ENCODE measurements at places on chromosomes 11 and 22.

- DNase-seq = no peak
These were observed 359.3 kb downstream of the TENM4 start for GRCh38 chr11:79081471-79082031.

DNA sequence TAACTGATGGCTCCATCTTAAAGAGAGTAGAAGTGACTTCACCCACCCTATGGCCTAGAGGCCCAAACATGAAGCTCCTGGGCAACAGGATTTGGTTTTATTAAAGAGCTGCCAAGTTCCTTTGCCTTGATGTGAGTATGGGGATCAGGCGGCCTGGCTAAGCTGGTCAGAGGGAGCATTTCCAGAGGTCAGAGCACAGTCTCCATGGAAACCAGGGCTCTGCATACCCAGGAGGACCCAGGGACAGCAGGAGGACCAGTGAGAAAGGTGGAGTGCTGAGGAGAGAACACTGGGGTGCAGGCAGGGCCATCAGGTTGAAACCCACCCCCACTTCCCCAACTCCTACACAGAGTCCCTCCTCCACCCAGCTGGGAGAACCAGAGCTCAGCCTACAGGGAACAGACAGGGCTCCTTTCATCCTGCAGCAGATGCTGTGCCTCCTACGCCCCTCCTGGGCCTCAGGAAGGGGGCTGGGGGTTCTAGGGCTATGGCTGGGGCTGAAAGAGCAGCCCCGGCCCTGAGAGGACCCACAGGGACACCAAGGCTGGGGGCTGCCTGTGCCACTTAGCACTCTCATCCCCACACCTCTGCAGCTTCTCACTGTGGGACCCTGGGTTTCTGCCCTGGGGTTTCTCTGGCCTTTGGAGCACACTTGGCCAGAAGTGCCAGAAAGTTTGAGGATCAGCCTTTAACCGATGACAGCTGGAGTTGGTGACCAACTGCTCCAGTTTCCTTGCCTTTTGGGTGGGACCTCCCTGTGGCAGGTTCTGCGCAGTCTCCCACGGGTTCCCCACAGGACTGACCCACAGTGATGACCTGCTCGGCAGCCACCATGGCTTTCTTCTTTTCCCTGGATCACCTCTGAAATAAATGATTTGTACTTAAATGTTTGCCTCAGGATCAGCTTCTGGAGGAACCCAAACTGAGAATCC lies 13.8 kb upstream of the P2RY6 start:
- DNase-seq = no peak

GRCh38 chr22:49308300-49308699 lies 519.4 kb downstream of the BRD1 start:
- no peak for DNase-seq

GRCh38 chr11:114192841-114193389 lies 103.3 kb upstream of the NNMT start:
- DNase-seq = no peak

DNA sequence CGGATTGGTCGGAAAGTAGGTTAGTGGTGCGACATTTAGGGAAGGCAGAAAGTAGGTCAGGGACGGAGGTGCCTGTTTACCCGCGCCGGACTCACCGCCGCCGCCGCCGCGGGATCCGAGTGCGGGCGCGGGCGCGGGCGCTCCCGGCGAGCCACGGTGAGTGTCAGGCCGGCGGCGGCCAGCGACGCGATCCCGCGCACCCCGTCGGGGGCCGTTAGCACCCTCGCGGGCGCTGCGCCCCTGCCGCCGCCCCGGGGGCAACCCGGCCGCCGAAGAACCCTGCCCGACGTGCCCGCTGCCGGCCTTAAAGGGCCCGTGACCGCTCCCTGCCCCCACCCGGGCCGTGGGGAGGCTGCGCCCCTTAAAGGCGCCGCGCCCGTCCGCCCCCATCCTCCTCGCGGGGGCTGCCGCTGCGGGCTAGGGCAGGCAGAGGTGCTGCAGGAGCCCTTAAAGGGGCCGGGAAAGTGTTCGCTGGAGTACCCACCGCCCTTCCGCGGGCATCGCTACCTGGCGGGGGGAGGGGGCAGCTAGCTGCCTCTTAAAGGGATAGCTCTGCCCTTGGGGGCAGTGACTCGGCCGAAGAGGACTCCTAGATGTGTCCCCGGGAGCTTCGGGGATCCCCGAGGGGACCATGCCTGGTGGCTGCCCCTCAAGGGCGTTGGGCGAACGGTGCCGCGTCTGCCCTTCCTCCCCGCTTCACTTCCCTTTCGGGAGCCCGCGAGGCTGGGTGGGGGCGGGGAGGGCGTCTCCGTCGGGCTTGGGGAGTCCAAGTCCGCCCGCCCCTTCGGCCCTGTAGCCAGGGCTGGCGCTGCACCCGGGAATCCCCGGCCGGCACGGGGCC lies at the start of gene BMAL1:
Gene BMAL1, plus strand, starts transcription at position 23 of the 841 bp plus-strand sequence. CDS start 76,519 bp downstream, outside the sequence.
- peak; percentile 16 for DNase-seq

DNA sequence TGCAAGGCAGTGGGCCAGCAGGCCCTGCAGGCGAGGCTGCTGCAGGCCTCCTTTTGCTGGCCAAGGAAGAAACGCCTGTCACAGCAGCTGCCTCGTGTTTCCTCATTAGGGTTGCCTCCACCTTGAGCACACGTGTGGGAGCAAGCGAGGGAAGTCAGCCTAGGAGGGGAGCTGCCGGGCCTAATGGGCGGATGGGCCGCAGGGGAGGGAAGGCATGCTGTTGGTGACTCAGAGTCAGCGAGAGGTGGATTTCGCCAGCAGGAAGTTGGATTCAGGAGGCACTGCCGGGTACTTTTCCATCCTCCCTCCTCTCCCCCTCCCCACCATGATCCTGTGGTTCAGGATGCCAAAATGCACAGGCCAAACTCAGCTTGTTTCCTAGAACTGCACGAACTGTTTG lies 498.7 kb downstream of the METTL15 start:
- no peak for DNase-seq

GRCh38 chr11:61587951-61588727 lies 7.3 kb upstream of the SYT7 start:
- DNase-seq = no peak

- DNase-seq = no peak
These were observed 5.8 kb downstream of the GRIK4 start for GRCh38 chr11:120517390-120517761.

DNA sequence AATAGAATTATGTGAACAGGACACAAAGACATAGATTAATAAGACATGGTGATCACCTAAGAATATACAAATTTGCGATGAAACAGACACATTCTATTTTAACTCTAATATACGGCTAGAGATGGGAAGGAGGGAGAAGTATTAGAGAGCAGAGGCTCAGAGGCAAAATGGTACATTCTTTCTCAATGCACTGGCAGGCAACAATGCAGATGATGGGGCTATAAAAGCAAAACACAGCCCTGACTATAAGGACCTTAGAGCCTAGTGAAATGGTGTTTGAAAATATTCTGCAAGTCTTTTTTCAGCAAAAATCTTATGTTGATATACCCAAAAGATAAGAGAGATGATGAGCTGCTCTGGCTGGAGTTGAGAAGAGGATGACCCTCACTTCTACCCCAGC lies 13.1 kb downstream of the TCF20 start:
- no peak for DNase-seq

DNA sequence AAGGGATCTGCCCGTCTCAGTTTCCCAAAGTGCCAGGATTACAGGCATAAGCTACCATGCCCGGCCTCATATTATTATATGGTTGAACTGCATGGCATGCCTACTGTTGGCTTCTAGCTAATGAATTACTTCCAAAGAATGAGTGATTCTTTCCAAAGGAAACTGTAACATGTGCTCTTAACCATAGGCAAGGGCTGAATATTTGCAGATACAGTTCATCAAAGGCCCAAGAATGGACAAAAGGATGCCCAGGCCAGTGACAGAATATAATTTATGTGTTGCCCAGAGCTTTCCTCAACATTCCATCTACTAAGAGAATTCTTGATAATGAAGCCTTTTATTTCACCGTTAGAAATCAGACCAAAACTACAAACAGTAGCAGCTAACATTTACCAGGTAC lies 27.0 kb upstream of the CCDC89 start:
- no peak for DNase-seq

DNA sequence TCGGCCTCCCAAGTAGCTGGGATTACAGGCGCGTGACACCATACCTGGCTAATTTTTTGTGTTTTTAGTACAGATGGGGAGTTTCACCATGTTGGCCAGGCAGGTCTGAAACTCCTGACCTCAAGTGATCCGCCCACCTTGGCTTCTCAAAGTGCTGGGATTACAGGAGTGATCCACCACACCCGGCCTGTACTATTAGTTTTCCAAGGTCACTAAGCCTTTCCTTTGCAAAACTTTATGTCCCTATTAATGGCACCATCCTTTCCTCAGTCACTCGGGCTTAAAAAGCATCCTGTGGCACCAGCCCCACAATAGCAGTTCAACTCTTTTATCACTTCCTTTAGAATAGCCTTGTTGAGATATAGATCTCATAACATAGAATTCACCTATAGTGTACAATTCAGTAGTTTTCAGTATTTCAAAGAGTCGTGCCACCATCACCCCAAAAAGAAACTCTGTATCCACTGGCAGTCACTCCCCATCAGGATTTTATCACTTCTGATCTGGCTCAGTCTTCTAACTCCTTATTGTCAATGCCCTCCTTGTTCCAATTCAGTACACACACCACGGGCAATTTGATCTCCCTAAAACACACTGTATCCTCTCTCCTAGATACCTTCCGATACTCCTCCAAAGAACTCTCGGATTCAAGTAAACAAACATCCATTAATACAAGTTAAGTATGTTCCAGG lies 921 bp upstream of the BCL2L13 start:
- no peak for DNase-seq

DNA sequence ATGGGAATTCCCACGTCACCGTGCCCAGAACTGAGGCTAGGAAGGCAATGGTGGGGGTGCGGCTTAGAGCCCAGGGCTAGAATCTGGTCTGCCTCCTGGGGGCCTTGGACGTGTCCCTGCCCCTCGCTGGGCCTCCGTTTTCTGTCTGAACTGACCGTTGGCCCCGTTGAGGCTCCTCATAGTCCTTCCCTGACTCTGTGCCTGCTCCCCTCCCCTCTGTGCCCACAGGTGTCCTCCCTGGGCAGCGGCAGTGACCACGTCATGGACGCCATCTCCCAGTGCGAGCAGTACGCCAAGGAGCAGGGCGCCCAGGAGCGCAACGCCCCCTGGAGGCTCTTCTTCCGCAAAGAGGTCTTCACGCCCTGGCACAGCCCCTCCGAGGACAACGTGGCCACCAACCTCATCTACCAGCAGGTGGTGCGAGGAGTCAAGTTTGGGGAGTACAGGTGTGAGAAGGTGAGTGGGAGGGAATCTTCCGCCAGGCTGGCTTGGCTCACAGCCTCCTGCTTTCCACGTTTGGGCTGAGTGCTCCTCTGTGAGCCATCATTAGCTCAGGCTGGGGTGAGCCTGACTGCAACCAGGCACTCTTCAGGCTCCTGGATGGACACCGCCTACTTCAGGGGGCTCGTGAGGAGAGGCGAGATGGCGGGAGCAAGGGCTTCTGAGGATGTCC lies 63.9 kb downstream of the MYO7A start:
- DNase-seq = peak; percentile 24

DNA sequence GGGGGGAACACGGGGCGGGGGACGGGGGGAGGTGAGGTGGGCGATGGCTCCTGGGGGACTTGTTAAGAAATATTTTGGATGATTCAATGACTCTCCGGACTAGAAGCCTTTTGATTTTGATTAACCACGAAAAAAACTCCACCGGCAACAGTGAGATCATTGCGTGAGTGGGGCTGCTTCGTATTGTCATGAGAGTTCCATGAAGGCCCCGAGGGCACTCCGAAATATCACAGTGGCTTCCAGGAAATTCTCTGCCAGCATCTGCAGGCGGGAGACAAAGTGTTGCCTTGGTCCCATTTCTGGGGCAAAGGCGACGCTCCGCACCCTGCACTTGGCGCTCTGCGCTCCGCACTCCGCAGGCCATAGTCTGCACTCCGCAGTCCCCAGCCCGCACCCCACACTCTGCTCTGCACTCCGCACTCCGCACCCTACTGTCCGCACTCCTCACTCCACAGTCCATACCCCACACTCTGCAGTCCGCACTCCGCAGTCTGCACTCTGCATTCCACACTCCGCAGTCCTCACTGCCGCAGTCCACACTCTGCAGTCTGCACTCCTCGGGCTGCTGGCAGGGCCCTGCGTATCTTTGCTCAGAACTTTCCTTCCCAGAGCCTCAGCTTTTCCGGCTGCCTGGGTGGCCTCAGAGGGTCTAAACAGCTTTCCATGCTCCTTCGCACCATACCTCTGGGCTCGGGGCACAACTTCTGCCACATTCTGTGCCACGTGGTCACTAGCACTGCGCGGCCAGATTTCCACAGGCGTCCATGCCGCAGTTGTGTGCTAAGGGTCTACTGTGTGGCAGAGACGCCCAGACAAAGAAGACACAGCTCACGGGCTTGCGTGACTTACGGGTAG lies 61.1 kb downstream of the LINC01488 start:
- no peak for DNase-seq

DNA sequence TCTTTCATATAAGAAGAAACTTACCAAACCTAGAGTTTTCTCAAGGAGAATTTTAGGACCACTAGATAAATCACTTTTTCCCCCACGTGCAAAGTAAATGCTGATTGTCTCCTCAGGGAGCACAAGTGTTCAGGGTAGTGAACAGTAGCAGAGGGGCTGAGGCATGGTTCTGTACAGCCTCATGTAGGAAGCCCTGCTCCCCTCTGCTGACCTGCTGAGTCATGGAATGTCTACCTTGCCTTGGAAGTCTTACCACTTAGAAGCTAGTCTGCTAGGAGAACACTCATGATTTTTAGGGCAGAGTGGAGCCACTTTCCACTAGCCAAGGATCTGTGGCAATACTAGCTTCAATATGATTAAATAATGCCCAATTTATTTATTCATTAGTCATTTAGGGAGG lies 2120.6 kb upstream of the RAG2 start:
- no peak for DNase-seq

- no peak for DNase-seq
These were observed 3.4 kb upstream of the MS4A15 start for GRCh38 chr11:60753309-60753708.

DNA sequence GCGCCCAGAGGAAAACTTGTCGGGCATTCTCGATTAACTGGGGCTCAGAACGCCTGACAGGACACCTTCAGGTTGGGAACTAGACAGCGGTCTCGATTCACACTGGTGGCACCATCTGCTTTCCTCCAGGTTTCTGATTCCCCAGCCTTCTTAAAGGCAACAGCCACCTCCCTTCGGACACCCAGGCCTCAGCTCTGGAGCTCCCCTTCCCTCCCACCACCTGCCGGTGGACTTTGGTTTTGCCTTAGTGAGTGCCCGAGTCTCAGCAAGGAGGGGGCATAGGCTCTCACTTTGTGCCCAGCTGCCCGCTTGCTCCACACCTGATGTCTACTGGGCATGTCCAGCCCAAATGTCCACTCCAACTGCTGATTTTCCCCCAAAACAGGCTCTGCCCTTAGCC lies 110.4 kb upstream of the PARVA start:
- no peak for DNase-seq

- DNase-seq = peak; percentile 42
These were observed 1.8 kb upstream of the APOL3 start for GRCh38 chr22:36162127-36163034.

GRCh38 chr22:19174106-19175025 lies 4.2 kb downstream of the SLC25A1 start:
- no peak for DNase-seq

All from GM12864 (cell line).